A172 (cell line): ENCODE measurements at places on chromosomes 5 and 9. TPM values are rescaled to one million over a fixed set of nuclear protein-coding genes. Genes with fewer than 3 reads are reported as not detected.

DNA sequence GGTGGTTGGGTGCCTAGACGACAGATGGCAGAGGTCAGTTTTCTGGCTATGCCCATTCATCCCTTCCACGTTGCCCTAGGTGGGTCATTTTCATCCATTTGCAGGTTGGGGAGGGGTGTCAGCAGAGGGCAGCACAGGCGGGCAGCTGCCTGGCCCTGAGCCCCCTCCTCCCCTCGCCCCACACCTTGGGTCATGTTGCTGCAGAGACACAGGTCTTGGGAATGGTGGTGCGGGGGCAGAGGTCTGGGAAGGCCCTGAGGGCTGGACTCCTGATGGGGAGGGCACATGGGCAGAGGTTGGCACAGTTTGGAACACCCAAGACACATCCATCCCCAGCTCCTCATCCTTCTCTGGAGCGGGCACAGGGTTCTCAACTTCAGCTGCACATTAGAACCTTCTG, 103.2 kb upstream of the LMX1B start:
- no peak for DNase-seq

The PRRX2 gene
- not detected in 2 replicates for total RNA-seq

DNA sequence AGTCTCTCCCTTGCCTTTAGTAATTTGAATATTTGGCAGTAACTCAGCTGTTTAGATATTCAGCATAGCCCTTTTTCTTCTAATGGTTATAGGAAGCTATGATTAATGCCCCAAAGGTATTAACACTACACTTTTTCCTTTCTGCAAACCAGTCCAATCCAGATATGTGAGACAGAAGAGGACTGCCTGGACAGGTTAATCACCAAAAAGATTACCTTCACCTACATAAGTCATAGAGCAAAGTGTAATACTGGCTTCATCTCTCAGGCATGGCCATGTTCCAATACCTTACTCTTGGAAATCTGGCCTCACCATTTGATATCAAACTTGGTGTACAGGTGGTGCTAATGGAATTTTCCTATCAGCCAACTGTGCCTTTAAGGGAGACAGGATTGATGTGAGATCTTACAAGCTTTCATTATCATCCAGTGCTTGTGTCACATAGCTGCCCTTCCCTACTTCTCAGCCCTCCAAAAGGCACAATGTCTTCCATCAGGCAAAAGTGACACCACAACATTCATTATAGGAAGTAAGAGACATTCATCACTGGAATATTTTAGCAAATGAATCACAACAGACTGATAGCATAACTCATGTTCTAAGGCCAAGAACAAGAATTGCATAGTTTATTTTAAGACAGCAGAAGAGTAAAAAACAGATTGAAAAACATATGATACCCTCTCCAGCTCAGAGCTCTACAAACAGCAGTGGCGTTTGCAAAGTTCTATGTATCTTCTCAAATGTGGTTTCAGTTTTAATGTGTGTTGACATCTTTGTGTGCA, 91.2 kb upstream of the PAM start:
- no peak for DNase-seq

GRCh38 chr9:87796196-87796595, 70.3 kb downstream of the CTSL start:
- DNase-seq, result no peak

The ROR2 gene
- 0.36 TPM in 1 of 2 replicates, not detected in the other for total RNA-seq

DNA sequence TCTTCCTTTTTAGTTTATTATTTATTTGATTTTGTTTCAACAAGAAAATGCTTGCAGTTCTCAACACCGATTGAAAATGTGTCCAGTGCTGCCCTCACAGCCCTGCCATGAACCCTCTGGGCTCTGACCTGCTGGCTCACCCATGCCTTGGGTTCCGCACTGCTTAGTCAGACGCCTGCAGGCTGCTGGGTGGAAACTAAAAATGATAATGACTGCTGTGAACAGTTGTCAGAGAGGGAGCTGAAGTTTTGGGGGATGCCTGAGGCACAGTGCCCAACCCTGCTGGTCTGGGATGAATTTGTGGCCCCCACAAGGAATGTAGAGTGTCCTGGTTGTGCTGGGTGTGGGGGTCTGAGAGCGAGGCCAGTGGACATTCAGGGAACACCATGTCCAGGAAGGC, 22.2 kb upstream of the CFAP157 start:
- DNase-seq, result peak; percentile 54

The MLANA gene
- total RNA-seq, result not detected in 2 replicates

DNA sequence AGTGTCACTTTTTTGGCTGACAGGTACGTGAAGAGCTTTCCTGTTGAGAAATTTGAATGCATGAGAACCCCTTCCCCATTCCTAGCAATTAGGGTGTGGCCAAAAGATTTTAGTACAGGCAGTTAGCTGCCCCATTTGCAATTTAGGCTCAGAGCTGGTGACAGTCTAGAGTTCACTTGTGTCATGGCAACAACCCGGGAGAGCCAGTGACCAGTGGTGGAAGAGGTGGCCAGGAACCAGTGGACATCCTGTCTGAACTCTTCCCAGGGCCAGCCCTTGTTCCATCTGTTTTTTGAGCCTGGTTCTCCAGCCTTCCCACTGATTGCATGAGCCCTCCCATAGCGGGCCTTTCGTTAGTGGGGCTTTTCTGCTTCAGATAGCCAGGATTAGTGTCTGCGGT, 2.5 kb upstream of the NEUROG1 start:
- no peak for DNase-seq

The SLC34A1 gene
- 0.05 TPM in 1 of 2 replicates, not detected in the other for total RNA-seq

DNA sequence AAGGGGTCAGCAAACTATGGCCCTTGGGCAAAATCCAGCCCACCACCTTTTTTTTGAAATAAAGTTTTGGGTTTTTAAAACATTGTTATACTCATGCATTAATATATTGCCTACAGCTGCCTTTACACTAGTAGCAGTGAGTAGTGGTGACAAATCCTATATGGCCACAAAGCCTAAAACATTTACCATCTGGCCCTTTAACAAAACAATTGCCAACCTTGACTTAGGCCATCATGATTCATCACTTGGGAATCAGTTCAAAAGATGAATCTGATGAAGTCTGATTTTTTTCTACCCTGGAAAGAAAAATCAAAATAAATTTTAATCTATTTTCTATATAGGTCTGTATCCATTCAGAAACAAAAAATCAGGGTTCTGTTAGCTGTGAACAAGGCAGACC, 484.9 kb downstream of the BNC2 start:
- DNase-seq, result peak; percentile 53

The RPL12 gene
- total RNA-seq, result 1,716 and 1,722 TPM in 2 replicates

- DNase-seq, result peak; percentile 98
Measured at GRCh38 chr5:78699552-78700153, 51.1 kb upstream of the LHFPL2 start.

The ZNF454 gene
- total RNA-seq, result not detected in 2 replicates

- DNase-seq, result no peak
Measured at GRCh38 chr5:77546-77945, 14.4 kb upstream of the PLEKHG4B start.

DNA sequence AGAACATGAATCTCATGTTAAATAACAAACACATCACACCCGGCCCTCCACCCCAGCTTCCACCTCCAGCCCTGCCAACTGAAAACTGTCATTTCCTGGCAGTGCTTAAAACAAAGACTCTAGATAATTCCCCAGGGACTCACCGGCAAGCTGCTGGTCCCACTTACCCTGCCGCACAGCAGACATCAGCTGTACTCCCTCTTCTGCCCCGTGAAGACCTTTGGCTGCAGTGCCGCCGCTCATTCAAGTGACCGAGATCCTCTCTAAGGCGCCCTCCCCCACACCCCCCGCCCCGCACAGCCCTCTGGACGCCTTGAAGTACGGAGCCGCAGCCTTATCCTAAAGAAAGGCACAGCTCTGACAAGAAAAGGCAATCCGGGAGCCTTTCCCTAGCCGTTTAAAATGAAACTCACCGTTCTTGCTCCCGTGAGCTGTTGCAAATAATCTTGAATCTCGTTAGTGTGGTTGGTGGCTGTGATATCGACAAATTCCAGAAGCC, 434 bp downstream of the GLRX start:
- DNase-seq, result peak; percentile 51

- DNase-seq, result no peak
Measured at GRCh38 chr5:96835791-96836191, 28.0 kb upstream of the ERAP1 start.

The NSMF gene
- total RNA-seq, result 45.1 and 46.4 TPM in 2 replicates

- DNase-seq, result no peak
Measured at GRCh38 chr9:96161819-96162218, 140.2 kb downstream of the HSD17B3 start.

The SLC2A8 gene
- total RNA-seq, result 13.8 and 24.1 TPM in 2 replicates

DNA sequence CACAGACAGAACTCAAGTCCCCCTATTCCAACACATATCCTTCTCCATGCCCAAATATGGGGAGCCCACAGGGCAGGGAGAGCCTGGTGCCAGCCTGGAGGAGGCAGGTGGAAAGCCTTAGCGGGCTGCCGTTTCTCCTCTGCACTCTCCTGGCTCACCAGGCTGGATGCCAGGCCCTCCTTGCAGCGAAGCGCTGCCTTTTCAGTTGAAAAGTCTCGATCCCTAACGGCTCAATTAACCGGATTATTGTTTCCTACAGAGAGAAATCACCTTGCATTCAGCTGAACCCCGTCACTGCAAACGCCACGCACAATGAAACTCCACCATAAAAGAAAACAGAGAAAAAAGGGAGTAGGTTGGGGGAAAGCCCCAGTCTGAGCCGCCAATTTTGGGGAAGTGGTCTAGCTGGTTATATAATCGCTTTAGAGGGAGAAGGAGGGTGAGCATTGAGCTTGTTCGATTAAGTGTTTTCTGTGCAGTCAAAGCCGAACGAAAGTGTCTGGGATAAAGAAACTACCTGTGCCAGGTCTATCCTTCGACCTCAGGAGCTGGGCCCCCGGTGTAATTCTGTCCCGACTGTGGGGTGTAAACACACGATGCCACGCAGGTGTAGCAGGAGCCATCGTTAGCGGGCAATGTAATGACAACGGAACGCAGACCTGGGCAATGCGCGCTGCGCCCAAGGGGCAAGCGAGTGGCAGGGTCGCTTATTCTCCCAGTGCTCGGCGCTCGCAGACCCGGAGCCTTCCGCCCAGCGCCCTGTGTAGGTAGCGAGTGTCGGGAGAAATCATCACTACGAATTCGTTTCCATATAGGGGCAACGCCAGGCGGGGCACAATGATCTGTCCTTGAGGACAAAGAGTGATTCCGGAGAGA, 3.8 kb downstream of the BARHL1 start:
- no peak for DNase-seq

The GPR150 gene
- not detected in 2 replicates for total RNA-seq

The PAIP1 gene
- total RNA-seq, result 207 and 210 TPM in 2 replicates

The FRMD3 gene
- total RNA-seq, result 0.96 and 6.2 TPM in 2 replicates

GRCh38 chr9:130157079-130157478, 15.1 kb upstream of the NCS1 start:
- no peak for DNase-seq
